Urinary bladder (tissue), 4 donors: ENCODE measurements at places on chromosomes 11 and 22. TPM values are rescaled to one million over a fixed set of nuclear protein-coding genes. Genes with fewer than 3 reads are reported as not detected.

Gene TIMP3
- polyA plus RNA-seq = 212 TPM

Gene TRIM49
- not detected for polyA plus RNA-seq

Gene CALCA
- 0.20 TPM for polyA plus RNA-seq

Gene SMTNL1
- not detected for polyA plus RNA-seq

Gene PAX6
- polyA plus RNA-seq = not detected

Gene CD3E
- polyA plus RNA-seq = 3.6 TPM

Gene TSPAN18
- polyA plus RNA-seq = 36.9 TPM

Gene UCP2
- polyA plus RNA-seq = 29.6 TPM

Gene TBX10
- not detected for polyA plus RNA-seq

Gene CARD10
- polyA plus RNA-seq = 16.6 TPM

Gene MAJIN
- not detected for polyA plus RNA-seq

Gene SBF2
- 27.8 TPM for polyA plus RNA-seq

Gene POU2AF3
- polyA plus RNA-seq = 7.7 TPM

Gene RAC2
- 17.4 TPM for polyA plus RNA-seq

Gene SNX19
- 37.8 TPM for polyA plus RNA-seq

Gene HOATZ
- polyA plus RNA-seq = not detected

Gene SPECC1L
- polyA plus RNA-seq = 29.8 TPM

Gene KCNJ1
- polyA plus RNA-seq = 0.09 TPM

Gene BRD1
- 26.3 TPM for polyA plus RNA-seq

Gene MED15
- 57.9 TPM for polyA plus RNA-seq

Gene ZC3H7B
- polyA plus RNA-seq = 42.1 TPM

Gene NRGN
- 5.1 TPM for polyA plus RNA-seq

Gene TPCN2
- 14.4 TPM for polyA plus RNA-seq

Gene OR51Q1
- not detected for polyA plus RNA-seq

Gene OR52I2
- not detected for polyA plus RNA-seq

Gene RIN1
- polyA plus RNA-seq = 8.4 TPM

Gene FAT3
- polyA plus RNA-seq = 4.1 TPM

Gene KRTAP5-7
- 0.15 TPM for polyA plus RNA-seq

Gene TRIM29
- polyA plus RNA-seq = 37.5 TPM

Gene GGT5
- polyA plus RNA-seq = 101 TPM

Gene OR10V1
- polyA plus RNA-seq = not detected

Gene MAPK12
- 21.3 TPM for polyA plus RNA-seq

Gene SCUBE2
- 24.5 TPM for polyA plus RNA-seq
